ENCODE measurements at places on chromosomes 3 and 15.

- DNase-seq = no peak
These were observed 126.0 kb upstream of the ANKRD28 start for GRCh38 chr3:15923640-15924405.

DNA sequence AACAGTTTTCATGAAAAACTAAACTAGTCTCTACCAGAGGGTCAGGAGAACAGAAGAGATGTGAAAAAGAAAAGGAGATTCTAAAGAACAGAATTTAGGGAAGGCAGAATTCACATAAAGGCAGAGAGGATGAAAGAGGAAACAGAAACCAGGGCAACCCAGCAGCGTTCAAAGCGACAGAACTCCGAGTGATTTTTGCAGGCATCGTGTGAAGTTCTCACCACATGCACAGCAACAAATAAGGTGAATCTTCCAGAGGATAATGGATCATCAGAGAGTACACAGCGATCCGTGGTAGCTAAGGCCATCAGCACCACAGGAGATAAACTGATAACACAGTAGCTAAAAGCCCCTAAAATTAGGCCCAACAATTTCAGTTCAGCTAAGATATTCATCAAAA, 250.8 kb upstream of the THBS1 start:
- DNase-seq = no peak

DNA sequence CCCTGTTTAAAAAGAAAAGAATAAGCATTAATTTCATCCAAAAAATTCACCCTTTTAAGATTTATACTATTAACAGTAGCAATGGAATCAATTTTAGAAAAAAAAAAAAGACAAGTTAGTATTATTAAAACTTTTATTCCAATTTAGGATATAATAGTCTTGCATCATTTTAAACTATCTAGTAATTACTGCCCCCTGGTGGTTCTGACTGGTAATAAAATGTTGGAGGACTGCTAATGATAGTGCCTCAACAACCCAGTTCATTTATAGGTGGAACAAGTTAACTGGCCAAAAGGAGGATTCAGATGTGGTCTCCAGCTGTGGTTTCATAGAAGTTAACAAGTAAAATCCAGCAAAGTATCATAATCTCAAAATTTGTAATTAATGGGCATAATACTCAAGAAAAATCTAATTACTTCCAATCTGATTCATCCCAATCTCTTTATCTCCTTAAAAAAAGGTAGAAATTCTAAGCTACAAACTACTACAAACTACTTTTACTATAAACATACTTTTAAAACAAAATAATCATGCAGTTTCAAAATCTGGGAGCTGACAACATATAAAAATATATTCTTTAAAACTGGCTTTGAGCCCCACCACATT, 30.7 kb upstream of the WDR49 start:
- no peak for DNase-seq

DNA sequence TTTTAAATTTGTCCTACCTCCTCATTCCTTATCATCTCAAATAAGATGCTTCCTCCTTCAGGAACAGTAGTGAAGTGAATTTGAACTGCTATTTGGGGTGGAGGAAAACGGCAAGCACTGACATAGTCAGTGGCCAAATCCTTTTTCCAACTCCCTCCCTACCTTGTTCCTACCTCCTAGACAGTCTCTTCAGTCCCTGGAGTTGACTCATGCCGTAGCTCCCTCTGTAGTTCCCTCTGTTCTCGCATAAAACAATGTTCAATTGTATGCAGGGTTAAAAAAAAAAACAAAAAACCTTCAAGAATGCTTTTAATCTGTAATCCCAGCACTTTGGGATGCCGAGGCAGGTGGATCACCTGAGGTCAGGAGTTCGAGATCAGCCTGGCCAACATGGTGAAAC, 1.4 kb downstream of the UBR1 start:
- no peak for DNase-seq

GRCh38 chr15:75042730-75043508, 19.5 kb downstream of the PPCDC start:
- peak; percentile 73 for DNase-seq

DNA sequence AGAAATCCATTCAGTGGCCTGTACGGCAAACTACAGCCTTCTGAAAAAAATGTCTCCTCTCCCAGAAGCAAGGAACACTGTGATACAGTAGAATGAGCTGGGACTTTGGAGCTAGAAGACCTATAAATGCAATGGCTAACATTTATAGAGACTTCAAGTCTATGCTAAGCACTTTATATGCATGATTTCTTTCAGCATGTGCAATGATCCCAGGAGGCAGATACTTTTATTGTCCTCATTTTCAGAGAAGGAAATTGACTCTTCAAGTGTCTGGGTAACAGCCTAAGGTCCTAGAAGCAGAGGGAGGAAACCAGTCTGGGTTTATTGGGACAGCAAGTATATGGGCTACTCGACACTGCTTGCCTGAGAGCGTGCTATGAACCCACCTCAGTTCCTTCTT, 140.9 kb downstream of the ALDH1A2 start:
- no peak for DNase-seq

DNA sequence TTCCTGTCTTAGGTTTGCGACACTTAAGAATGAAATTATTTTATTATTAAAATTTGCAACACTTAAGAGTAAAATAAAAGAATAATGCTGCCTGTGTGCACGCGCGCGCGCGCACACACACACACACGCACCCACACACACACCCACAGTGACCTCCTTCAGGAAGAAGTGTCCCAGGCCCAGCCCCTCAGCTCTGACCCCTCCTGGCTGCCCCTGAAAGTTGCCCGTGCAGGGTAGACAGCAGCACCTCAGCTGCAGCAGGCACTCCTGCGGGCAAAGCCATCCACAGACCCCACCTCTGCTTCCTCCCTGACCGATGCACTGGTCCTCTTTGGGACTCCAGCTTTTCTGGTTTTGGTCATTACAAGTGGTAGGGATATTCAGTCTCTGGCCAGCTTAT, 478.2 kb downstream of the NTRK3 start:
- DNase-seq = no peak

DNA sequence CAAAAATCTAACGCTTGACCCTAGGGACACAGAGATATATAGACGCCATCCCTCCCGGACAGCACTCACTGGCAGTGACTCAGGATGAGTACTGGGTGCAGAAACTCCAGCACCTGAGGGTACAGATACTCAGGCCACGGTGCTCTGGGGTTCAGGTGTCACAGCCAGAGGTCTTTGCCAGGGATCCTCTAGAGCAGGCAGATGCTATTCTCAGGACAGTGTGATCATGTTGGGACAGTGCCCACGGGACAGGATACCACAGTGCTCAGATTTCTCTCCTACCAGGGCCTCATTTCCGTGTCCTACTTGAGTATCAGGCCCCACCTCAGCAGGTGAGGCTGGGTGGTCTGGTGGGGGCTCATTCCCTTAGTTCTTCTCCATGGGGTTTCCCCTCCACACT, 34.4 kb downstream of the HOMER2 start:
- no peak for DNase-seq

DNA sequence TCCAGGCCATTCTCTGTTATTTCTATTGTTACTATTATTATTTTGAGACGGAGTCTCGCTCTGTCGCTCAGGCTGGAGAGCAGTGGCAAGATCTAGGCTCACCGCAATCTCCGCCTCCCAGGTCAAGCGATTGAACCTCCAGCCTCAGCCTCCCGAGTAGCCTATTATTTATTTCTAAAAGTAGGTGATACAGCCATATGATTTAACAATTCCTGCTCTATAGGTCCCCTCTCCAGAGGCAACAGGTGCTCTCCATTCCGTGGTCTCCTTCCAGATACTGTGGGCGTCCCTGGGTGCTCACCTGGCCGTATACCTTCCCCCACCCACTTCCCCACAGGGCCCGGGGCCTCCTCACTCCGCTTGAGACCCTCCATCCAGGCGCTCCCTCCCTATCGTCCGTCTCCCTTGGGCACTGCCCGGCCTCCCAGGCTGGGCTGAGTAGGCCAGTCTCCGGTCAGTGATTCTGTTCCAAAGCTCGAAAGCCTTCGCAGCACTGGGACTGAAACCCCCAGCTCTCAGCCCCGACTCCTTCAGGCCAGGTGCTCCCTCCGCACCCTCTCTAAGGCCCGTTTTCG, 708 bp upstream of the PTPN23 start:
- no peak for DNase-seq

- DNase-seq = peak; percentile 56
These were observed 6.8 kb upstream of the ADAMTS17 start for GRCh38 chr15:100348578-100348977.

DNA sequence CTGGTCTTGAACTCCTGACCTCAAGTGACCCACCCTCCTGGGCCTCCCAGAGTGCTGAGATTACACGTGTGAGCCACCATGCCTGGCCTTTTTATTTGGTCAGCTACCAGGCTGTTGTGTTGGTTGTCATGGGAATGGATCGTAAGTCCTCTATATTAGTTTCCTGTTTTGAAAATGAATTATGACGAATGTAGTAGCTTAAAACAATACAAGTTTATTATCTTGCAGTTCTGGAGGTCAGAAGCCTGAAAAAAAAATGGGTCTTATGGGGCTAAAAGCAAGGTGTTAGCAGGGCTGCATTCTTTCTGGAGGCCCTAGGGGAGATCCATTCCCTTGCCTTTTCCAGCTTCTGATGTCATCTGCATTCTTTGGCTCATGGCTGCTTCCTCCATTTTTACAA, 25.1 kb upstream of the HERC1 start:
- peak; percentile 56 for DNase-seq

Measured in ELF-1 (cell line).